ENCODE measurements at places on chromosomes 11 and 22.

DNA sequence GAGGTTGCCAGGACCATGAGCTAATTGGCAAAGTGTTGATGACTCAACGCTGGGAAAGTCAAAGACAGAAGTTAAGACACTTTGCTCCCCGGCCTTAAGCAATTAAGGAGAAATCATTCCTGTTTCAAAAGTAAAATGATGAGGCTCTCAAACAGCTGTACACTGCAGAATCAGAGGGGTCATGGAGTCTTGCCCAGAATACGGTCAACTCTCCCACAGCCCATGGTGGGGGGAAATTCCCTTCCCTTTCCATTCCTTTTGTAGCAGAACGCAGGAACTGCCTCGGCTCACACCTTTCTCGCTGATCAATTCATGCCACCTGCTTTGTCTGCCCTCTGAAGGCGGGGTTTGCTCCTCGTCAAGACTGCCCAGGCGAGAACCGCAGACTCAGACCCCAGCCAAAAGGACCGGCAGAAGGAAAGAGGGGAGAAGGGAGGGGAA lies 52.8 kb downstream of the MN1 start:
- DNase-seq: no peak

DNA sequence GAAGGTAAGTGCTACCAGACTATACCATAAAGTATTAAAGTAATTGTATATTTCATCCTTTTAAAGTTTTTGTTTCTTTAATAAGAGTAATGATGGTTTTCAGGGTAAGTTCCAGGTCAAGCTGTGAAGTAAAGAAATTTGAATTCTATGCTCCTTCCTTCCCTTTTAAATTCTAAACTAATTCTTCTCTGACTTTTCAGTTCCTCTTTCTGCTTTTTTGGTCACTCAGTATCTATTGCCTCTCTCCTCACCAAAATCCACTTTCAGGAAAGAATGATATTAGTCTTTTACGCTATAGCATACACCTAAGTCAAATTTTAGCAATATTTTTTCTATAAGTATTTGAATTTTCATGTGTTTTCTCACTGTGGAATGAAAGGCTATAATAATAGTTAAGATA lies 8.2 kb downstream of the MMP8 start:
- no peak for DNase-seq

GRCh38 chr11:112453601-112454577 lies 193.2 kb upstream of the PLET1 start:
- peak; percentile 35 for DNase-seq

DNA sequence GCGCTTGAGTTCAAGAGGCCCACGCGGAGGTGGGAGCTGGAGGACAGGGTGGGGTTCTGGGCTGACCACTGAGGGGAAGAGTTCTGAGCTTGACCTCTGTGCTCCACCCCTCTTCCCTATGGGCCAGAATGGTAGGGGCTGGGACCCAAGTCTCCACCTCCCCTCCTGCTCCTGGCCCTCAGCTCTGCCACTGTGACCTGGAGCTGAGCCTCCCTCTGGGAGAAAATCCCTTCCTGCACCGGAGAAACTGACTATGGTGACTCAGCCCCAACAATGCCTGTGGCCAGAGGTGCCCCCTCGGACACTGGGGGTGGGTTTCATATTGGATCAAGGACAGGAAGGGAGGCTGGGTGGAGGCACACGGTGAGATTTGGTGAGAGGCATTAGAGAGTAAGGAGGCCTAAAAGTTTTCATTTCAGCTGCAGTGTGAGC lies 23.0 kb downstream of the RELT start:
- no peak for DNase-seq

GRCh38 chr22:32971276-32971675 lies 86.9 kb downstream of the SYN3 start:
- no peak for DNase-seq

GRCh38 chr11:123018702-123019101 lies 37.1 kb upstream of the BSX start:
- DNase-seq: no peak

All from stimulated activated CD8-positive, alpha-beta memory T cell treated with anti-CD3 and anti-CD28 coated beads, Interleukin-2, amount 100 ng/mL, for 48 hours (primary cell).